ENCODE measurements at places on chromosomes 3 and 15.
A peak's percentile ranks its signal among the peaks of the same experiment; 100 is the strongest.

GRCh38 chr3:168624892-168625448, 529.2 kb upstream of the GOLIM4 start:
- no peak for DNase-seq

DNA sequence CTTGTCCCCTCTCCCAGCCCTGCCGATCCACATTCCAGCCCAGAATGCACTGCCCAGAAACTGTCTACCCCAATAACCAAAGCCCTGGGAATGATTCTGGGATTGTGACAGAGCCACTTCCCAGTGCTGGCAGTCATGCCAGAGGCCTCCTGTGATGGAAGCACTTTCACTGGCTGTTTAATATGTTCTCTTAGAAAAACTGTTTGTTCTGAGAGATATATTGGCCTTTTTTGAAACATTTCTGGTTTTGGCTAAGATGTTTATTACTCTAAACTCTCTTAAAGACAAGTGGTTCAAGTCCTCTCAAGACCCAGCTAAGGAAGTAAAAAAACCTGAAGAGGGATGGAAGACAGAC, 74.0 kb upstream of the HACD2 start:
- peak; percentile 72 for DNase-seq

DNA sequence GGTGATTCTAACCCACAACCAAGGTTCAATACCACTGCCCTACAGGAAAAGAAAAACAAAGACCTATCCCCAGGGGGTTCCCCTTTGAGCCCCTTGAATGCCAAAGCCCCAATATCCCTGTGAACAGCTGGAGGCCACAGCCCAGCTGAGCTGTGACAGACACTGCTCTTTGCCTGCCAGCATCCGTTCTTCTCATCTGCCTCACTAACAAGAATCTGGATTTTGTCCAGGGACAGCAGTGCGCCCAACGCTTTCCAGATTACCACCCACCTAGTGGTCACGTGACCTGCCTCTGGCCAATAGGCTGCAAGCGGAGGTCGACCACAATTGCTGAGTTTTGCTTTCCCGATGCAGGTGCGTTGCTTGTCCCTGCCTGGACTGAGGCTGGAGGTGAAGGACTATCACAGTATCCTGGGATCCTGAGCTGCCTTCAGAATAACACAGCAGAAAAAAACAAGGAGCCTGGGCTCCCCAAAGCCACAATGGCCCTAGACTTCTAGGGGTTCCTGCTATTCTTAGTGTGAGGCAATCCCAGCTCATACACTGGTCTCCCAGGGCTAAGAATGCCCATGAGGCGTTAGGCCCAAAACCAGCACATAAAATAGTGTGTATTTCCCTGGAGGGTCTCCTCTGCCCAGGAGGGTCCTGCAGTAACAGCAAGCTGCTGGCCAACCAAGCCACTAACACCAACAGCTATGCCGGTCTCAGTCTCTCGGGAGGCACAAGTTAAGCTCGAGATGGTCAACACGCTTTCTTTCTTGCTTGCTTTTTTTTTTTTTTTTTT, 13.8 kb downstream of the BDH1 start:
- DNase-seq: peak; percentile 26

DNA sequence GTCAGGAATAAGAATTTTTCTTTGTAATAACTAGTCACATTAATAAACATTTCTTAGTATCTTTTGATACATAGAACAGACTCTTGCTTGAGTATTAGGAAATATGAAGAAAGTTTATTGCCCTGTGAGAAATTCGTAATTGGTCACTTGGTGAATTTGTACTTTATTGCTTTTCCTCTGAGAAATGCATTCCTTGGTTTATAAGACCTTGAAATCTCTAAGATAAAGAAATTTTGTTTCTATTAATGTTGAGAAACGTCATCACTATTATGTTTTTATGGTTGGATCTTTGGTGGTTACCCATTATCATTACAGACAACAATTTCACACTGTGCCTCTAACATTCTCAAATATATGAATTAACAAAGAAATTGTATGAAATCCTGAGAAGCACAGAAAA, 652.0 kb upstream of the NECTIN3 start:
- DNase-seq: peak; percentile 1

- DNase-seq: no peak
Measured at GRCh38 chr3:45227071-45227820, 1.2 kb upstream of the TMEM158 start.

DNA sequence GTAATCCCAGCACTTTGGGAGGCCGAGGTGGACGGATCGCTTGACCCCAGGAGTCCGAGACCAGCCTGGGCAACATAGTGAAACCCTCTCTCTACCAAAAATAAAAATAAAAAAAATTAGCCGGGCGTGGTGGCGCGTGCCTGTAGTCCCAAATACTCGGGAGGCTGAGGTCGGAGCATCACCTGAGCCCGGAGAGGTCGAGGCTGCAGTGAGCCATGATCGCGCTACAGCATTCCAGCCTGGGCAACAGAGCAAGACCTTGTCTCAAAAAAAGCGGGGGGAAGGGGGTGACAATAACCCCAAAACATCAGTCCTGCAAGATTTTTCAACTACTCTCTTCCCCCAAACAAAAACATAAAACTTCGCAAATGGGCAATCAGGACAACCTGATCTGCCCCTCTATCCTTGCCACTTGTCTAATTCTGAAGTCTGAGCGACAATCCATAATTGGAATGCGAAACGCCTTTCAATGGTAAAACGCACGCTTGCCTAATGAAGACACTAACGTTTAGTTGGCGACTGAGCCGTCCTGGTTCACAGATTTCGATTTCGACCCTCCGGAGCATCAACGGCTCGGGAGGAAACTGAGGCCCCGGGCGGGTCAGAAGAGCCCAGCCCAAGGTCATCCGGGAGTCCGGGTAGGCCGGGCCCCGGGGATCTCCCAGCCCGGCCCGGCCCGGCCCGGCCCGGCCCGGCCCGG, 868 bp downstream of the BTBD1 start:
- peak; percentile 45 for DNase-seq

DNA sequence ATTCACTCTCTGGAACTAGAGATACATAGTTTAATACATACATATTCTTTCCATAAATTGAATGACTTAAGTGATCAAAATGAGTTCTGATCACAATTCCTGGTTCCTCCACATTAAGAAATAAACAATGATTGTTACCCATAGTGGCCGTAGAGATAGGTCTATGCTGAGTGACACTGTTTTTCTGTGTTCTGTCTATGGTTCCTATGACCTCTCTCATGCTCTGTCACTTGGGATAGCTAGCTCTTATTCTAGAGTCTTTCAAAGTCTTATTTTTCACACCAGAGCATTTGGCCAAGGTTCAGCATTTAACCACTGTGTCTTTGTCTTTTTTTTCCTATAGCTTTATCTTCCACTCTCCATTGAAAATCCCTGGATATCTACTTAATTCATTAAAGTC, 132.4 kb downstream of the GOLGA6L6 start:
- no peak for DNase-seq

GRCh38 chr3:125552401-125552800, 32.4 kb upstream of the SNX4 start:
- no peak for DNase-seq

- no peak for DNase-seq
Measured at GRCh38 chr3:190044142-190044541, 76.6 kb downstream of the P3H2 start.

DNA sequence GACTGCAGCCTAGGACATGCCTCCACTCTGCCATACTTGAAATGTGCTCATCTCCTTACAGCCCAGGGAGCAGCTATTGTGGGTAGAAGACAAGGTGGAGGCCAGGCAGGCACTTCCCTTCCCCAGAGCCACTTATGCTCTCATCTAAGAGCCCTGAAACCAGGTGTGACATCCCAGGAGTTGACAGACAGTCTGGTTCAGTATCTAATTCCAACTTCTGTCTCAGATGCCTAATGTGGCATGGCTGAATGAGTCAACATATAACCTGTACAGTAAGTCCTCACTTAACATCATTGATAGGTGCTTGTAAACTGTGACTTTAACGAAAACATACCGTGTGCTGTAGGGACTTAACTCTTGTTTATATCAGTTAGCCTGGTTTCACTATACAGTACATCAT, 1.2 kb upstream of the CAPN3 start:
- no peak for DNase-seq

GRCh38 chr3:73536952-73537351, 87.8 kb downstream of the PDZRN3 start:
- no peak for DNase-seq

GRCh38 chr3:155018621-155019330, 61.3 kb upstream of the MME start:
- no peak for DNase-seq

Measured in adipocyte (in vitro differentiated cells).